Chondrocyte (in vitro differentiated cells): ENCODE measurements at places on chromosomes 1 and 21. TPM values are rescaled to one million over a fixed set of nuclear protein-coding genes. Genes with fewer than 3 reads are reported as not detected.

The NHLH1 gene
- 0.17 to 0.18 TPM in 2 of 3 replicates, not detected in the other for total RNA-seq

The GSTM5 gene
- total RNA-seq, result not detected in 3 replicates

The RSPH1 gene
- 0.15 TPM in 1 of 3 replicates, not detected in the others for total RNA-seq

The KLHL17 gene
- total RNA-seq, result 17.4 to 24.3 TPM (median 19.1 TPM) in 3 replicates

The SLC37A1 gene
- 3.5 to 4.8 TPM (median 4.7 TPM) in 3 replicates for total RNA-seq

The DFFA gene
- 32.5 to 35.8 TPM (median 33.7 TPM) in 3 replicates for total RNA-seq

The FCRL5 gene
- not detected in 3 replicates for total RNA-seq

The NID1 gene
- total RNA-seq, result 73.0 to 102 TPM (median 99.1 TPM) in 3 replicates

The UBE2U gene
- total RNA-seq, result 0.27 TPM in 1 of 3 replicates, not detected in the others

The KIAA0040 gene
- total RNA-seq, result 0.75 to 3.5 TPM (median 1.2 TPM) in 3 replicates

The CDC42BPA gene
- total RNA-seq, result 59.1 to 77.6 TPM (median 61.6 TPM) in 3 replicates

The HTR6 gene
- total RNA-seq, result not detected in 3 replicates

The CD48 gene
- not detected in 3 replicates for total RNA-seq

The APOBEC4 gene
- not detected in 3 replicates for total RNA-seq

The RIPPLY3 gene
- 0.21 to 0.37 TPM in 2 of 3 replicates, not detected in the other for total RNA-seq

The KTI12 gene
- total RNA-seq, result 10.6 to 10.9 TPM (median 10.6 TPM) in 3 replicates

The MYOG gene
- not detected in 3 replicates for total RNA-seq

The CYP4B1 gene
- not detected in 3 replicates for total RNA-seq

The VCAM1 gene
- total RNA-seq, result 4.6 to 6.1 TPM (median 5.4 TPM) in 3 replicates

The AVPR1B gene
- not detected in 3 replicates for total RNA-seq

The EPHB2 gene
- total RNA-seq, result 44.6 to 57.5 TPM (median 48.0 TPM) in 3 replicates

The CHIA gene
- not detected in 3 replicates for total RNA-seq

The DENND2C gene
- 3.0 to 3.8 TPM (median 3.3 TPM) in 3 replicates for total RNA-seq

The KCNJ6 gene
- 4.2 to 15.3 TPM (median 4.4 TPM) in 3 replicates for total RNA-seq

The KHDC4 gene
- 32.3 to 43.2 TPM (median 35.2 TPM) in 3 replicates for total RNA-seq

The FMO1 gene
- 0.65 to 3.5 TPM (median 0.87 TPM) in 3 replicates for total RNA-seq

The RBM11 gene
- total RNA-seq, result not detected in 3 replicates

The ASAP3 gene
- 21.9 to 30.8 TPM (median 27.6 TPM) in 3 replicates for total RNA-seq

The WNT2B gene
- total RNA-seq, result 2.8 to 6.0 TPM (median 6.0 TPM) in 3 replicates

The AGO1 gene
- total RNA-seq, result 23.5 to 35.8 TPM (median 24.6 TPM) in 3 replicates

The RYR2 gene
- total RNA-seq, result 0.02 to 0.15 TPM (median 0.12 TPM) in 3 replicates

The CIART gene
- 3.1 to 3.9 TPM (median 3.1 TPM) in 3 replicates for total RNA-seq

The FNDC5 gene
- total RNA-seq, result 2.6 to 4.6 TPM (median 4.0 TPM) in 3 replicates

The ACKR1 gene
- not detected in 3 replicates for total RNA-seq

The RGS13 gene
- not detected in 3 replicates for total RNA-seq

The MX1 gene
- total RNA-seq, result 1.2 to 2.6 TPM (median 2.1 TPM) in 3 replicates

The GNAT2 gene
- total RNA-seq, result not detected in 3 replicates

The DNAI4 gene
- 5.8 to 13.0 TPM (median 9.6 TPM) in 3 replicates for total RNA-seq

The TRIM67 gene
- 1.2 to 2.9 TPM (median 1.6 TPM) in 3 replicates for total RNA-seq

The LYPD8 gene
- not detected in 3 replicates for total RNA-seq

The NBPF15 gene
- total RNA-seq, result 54.1 to 64.2 TPM (median 59.2 TPM) in 3 replicates

The RCSD1 gene
- total RNA-seq, result 1.1 to 1.4 TPM in 2 of 3 replicates, not detected in the other

The LAMB3 gene
- 5.5 to 6.5 TPM (median 6.3 TPM) in 3 replicates for total RNA-seq
